CD4-positive, alpha-beta T cell treated with Interleukin-15 for 4 hours (primary cell): ENCODE measurements at places on chromosomes 1 and 21.

- no peak for DNase-seq
These were observed 158.9 kb upstream of the COL11A1 start for GRCh38 chr1:103267266-103267665.

GRCh38 chr1:106747232-106747631, 309.2 kb upstream of the PRMT6 start:
- no peak for DNase-seq

- DNase-seq: no peak
These were observed 118.8 kb upstream of the PALMD start for GRCh38 chr1:99527078-99527477.

GRCh38 chr1:25616987-25617624, 515 bp downstream of the MAN1C1 start:
- DNase-seq: no peak

DNA sequence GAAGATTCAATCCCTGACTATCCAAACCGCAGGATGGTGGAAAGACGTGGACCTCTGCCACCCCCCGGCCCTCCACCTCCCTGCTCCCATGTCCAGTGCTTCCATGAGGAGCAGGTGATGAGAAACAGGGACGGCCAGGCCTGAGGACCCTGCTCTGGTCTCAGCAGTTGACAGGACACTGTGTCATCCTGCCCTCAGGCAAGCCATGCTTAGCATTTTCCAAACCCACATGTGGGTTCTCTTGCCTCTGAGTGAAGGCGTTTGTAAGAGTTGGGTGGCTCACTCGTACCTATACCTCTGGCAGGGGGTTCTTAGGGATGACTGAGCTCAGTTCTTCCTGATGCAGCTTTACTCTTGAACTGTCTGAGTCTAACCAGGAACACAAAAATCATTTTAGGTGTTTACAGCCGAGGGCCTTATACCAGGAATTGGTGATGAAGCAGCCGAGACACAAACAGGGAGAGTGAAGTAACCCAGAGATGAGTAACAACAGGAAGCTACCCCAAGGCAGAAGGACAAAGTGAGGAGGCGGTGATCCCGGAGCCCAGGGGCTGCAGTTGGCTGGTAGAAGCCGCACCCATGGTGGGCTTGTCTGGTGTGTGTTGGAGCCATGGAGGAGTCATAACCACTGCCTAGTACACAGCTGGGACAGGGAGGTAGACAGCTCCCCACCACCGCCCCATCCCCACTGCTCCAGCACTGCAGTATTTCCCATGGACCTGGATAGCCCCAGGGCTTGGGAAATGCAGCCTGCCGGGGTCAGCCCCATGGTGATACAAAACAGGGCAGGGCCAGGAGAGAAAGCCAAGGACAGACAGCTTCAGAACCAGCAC, 21.4 kb downstream of the MYBPH start:
- no peak for DNase-seq

GRCh38 chr1:100325415-100326324, 26.6 kb upstream of the CDC14A start:
- DNase-seq: no peak

GRCh38 chr1:93692451-93692861, 10.8 kb upstream of the BCAR3 start:
- DNase-seq: no peak

- DNase-seq: no peak
These were observed 95.6 kb upstream of the C1orf87 start for GRCh38 chr1:60169206-60169605.

GRCh38 chr1:29962831-29963247, 726.5 kb downstream of the PTPRU start:
- DNase-seq: no peak

GRCh38 chr1:147849098-147849895, 53.3 kb upstream of the GJA8 start:
- DNase-seq: no peak

GRCh38 chr1:199574950-199575349, 452.6 kb upstream of the NR5A2 start:
- no peak for DNase-seq

- DNase-seq: no peak
These were observed 126.2 kb downstream of the NRDC start for GRCh38 chr1:51752073-51752948.

DNA sequence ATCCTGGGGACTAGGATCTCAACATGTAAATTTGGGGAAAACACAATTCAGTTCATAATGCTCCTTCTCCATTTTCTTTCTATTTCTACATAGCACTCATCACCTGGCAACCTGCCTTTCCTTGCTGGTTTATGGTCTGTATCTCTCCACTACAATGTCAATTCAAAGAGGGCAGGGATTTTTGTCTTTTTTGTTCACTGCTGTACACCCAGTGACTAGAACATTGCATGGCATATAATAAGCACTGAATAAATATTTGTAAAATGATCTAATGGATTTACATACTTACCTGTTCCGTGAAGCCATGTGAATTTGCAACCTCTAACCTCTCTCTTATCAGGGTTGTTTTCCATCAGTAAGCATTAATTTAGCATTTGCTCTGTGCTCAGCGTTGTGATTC, 27.4 kb upstream of the TBX15 start:
- DNase-seq: no peak

- DNase-seq: no peak
These were observed 27.9 kb upstream of the AGO1 start for GRCh38 chr1:35854989-35855700.

DNA sequence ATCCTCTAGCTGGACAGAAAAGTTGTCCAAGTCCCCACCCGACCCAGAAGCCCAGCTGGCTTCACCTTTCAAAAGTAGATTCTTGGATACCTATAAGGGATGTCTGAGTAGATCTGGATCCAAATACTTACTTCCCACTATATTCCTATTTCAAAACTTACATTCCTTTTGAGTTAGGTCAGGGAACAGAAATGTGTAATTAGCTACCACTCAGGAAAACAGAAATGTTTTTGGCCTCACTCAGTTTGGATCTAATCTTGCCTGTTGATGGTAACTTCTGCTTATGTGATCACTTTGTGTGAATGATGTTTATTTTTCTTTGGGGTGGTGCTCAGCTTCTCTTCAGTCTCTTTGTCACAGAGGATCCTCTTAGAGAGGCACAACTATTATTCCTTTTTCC, 814.4 kb upstream of the RGS18 start:
- no peak for DNase-seq

DNA sequence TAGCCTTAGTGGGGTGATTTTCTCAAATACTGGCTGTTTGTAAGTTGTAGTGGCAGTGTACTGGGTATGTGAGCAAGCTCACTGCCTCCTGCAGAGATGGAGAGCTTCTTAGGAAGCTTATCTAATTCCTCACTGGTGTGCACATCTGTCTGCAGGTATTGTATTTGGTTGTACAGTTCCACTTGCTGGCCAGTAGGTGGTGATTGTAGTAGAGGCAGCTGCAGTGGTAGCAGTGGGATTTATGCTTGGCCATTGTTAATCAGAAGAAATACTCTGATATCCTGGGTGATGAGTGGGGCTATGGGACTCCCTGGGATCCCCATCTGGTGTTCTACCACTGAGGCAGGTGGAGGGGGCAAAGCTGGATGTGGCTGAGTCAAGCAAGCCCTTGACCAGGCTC, 276.1 kb upstream of the SPAG17 start:
- DNase-seq: no peak

GRCh38 chr21:38747810-38748209, 57.9 kb upstream of the ETS2 start:
- DNase-seq: no peak

DNA sequence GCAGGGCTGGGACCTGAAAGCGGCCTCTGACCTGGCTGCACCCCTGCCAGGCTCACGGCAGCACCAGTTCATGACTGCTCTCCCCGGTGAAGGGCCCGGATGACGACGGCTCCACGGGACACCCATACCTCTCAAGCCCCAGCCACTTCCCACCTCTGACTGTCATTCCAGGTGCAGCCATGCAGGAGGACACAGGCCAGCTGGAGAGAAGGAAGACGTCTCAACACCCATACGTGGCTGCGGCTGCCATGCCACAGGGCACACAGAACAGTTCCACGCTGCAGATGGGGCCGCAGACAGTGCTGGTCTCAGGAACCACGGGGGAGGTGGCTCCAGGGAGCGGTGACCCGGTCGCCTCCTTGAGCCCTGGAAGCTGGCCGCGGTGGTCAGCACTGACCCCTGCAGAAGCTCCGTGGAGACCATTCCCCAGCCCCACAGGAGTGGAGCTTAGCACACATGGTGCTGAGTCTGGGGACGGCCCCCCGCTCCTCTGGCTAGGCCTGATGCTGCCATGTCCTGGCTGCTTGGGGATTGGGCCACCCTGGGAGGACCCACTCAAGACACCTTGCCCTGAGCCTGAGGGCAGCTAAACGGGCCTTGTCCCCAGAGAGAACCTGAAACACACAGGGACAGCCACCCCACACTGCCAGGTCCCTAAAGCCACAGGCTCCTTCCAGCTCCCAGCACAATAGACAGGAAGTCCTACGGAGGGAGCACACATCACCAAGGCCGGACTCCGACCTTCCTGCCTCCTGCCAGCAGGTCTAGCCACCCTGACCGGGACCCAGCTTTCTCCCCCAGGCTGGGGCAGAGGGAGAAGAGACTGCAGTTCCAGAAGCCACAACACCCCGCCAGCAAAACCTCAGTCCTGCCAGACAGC, 8.6 kb downstream of the WNT9A start:
- DNase-seq: no peak

GRCh38 chr1:226751214-226751613, 12.1 kb upstream of the ITPKB start:
- no peak for DNase-seq

GRCh38 chr1:30672661-30673060, 50.7 kb downstream of the MATN1 start:
- no peak for DNase-seq

DNA sequence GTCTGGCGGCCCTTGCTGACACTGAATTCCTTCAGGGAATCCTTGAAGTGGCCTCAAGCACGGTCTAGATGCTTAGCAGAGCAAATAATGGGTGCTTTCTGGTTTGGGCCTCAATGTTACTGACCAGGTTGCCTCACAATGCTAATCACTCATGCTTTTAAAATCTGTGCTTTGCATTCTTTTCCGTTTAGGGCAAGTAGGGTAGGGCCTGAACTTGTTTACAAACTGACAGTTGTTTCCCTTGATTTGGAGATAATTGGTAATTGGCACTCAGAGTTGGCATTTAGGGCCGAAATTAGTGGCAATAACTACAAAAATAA, 1.4 kb downstream of the VPS13D start:
- DNase-seq: no peak

GRCh38 chr1:187689129-187689528, 860.4 kb downstream of the PLA2G4A start:
- no peak for DNase-seq

GRCh38 chr1:68278221-68278620, 45.9 kb upstream of the WLS start:
- DNase-seq: no peak

- DNase-seq: no peak
These were observed 50.5 kb upstream of the EPS8L3 start for GRCh38 chr1:109814223-109814622.
